ENCODE measurements at places on chromosomes 11 and 22. TPM values are rescaled to one million over a fixed set of nuclear protein-coding genes. Genes with fewer than 3 reads are reported as not detected.

Gene MAPK1
- 105 TPM for total RNA-seq

Gene OR6M1
- not detected for total RNA-seq

Gene TOLLIP
- 36.8 TPM for total RNA-seq

Gene EHF
- total RNA-seq = 0.33 TPM

DNA sequence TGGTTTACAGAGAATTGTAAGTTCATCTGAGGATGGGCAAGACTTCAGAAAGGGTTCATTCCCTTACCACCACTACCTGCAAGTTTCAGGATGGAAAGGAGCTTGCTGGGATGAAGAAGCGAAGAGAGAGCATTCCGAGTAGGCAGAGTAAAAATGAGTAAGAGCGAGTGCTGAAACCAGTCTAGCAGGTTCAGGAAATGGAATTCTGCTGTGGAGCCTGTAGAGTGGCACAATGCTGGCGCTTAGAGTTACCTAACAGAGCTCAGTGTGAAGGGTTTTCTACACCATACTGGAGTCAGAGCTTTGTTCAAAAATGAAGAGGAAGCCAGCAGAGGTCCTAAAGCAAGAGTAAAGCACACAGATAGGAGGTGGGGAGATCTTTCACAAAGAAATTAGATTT, 179.2 kb upstream of the ZC3H12C start:
- DNase-seq = no peak

DNA sequence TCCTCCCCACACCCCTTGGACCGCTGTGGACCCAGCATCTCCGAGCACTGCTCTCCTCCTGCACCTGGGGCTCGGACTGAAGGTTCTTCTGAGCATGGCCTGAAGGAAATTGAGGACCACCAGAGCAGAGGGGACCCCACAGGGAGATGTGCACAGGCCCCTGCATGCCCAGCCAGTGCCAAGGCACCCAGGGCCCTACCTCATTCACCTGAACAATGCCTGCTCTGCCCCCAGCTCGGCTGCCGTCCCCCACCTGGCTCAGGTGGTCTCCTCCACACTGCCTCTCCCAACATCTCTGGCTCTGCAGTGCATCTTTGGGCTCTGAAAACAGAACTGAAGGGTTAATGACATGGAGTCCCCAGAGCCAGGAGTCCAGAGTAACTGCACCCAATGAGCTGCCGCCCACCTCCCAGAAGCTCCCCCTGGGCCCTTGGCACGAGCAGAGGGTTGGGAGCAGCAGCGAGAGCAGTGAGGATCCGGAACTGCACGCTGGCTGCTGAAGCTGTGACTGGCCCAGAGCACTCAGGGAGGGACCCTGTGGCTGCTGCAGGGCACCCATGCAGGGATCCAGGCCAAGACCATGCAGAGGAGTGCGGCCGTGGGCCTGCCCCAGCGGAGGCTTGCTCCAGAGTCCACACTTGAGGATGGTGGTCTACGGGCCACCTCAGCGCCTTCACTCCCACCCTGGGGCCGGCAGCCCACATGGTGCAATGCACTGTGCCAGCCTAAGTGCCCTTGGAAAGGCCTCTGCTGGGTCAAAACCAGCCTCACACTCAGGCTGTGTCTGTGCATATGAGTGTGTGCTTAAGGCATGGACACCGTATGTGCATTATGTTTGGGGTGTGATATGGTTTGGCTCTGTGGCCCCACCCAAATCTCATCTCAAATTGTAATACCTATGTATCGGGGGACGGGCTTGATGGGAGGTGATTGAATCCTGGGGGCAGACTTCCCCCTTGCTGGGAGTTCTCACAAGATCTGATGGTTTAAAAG, 686.1 kb downstream of the TBC1D22A start:
- no peak for DNase-seq

- no peak for DNase-seq
These were observed 24.3 kb downstream of the GLYATL1 start for GRCh38 chr11:58963551-58964104.

DNA sequence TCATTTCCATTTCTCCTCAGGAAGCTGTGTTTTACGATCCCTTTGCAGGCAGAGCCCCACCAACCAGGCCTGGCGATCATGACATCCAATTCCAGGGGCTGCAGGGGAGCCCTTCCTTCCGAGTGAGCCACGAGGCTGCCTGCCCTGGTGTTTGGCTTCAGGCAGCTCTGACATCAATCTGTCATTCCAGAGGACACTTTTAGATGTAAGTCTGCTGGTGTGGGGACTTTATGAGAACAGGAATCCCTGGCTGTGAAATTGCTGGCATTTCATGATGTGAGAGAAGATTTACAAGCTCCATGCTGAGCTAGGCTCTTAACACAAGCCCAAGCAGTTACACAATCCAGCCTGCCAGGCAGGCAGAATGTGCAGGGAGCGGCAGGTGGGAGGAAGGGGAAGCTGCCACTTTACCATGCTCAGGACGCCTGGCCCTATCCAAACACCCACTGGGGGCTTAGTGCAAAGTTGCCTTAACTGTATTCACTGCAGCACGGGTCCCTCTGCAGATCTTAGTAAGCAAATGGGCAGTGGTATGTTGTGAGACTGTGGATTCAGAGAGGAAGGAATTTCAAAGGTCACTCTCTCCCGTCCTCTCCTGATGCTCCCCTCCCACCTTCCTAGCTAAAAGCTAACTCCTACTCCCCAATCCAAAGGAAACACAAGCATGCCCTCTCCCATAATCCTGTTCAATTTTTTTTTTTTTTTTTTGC, 43.4 kb upstream of the MICAL2 start:
- no peak for DNase-seq

- no peak for DNase-seq
These were observed 354.9 kb downstream of the TMEM135 start for GRCh38 chr11:87392665-87393064.

DNA sequence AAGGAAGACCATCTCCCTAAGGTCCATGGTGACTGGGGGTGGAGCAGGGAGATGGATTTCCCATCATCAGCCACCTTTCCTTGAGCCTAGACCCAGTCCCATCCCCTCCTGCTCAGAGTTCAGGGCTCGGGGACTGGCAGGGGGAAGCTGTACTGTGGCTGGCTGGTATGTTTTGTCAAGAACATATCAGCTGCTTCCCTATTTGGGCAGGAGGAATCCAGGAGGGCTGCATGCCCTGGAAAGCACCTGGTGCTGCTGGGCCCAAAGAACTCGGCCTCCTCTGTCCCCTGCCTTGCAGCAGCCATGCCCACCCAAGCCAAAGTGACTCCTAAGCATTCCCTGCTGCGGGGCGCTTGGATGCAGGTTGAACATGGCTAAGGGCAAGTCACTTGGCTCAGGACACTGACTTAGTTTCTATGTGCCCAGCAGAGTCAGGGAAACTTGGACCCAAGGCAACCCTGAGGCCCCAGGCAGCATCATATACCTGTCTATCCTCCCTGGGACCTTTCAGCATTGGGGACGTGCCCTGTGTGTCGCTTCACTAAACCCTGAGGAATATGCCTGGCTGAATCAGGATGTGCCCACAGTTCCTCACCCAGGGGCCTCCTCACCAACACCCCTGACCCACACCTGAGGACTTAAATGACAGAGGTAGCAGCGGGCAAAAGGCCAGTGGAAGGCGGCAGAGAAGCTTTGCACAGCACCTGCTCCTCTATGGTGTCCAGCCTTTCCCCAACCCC, 43.1 kb downstream of the BUD13 start:
- DNase-seq = no peak

- no peak for DNase-seq
These were observed 8.2 kb downstream of the SUSD2 start for GRCh38 chr22:24189249-24190158.

DNA sequence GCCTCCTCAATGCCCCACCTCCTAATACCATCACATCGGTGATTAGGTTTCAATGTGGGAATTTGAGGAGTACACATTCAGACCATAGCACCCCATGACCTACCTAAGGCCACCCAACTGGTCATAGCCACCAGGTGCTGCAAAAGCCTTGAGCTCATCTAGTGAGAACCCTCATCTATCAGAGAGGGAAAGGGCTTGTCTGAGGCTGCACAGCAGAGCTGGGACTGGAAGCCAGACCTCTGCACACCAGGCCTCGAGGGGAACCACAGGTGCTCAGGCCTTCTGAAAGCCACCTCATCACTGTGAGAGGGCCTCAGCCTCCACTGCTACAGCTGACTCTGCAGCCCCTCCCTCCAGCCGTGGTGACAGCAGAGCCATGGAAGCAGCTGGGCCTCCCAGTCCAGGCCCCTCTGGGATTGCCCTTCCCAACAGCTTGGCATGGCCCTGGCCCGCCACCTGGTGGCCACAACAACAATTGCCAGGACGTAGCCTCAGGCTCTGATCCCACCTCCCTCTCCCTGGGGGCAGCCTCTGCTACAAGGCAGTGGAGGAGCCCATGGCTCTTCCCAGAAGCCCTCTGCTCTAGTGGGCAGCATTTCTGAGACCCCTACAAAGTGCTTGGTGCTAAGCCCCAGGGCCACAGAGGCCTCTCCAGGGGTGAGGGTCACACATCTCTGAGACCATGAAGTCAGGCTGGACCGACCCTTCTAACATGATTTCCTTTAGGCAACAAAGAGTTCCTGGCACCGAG, 41.0 kb upstream of the PRDM11 start:
- no peak for DNase-seq

- peak; percentile 92 for DNase-seq
These were observed 884 bp downstream of the IL10RA start for GRCh38 chr11:117986981-117987574.

DNA sequence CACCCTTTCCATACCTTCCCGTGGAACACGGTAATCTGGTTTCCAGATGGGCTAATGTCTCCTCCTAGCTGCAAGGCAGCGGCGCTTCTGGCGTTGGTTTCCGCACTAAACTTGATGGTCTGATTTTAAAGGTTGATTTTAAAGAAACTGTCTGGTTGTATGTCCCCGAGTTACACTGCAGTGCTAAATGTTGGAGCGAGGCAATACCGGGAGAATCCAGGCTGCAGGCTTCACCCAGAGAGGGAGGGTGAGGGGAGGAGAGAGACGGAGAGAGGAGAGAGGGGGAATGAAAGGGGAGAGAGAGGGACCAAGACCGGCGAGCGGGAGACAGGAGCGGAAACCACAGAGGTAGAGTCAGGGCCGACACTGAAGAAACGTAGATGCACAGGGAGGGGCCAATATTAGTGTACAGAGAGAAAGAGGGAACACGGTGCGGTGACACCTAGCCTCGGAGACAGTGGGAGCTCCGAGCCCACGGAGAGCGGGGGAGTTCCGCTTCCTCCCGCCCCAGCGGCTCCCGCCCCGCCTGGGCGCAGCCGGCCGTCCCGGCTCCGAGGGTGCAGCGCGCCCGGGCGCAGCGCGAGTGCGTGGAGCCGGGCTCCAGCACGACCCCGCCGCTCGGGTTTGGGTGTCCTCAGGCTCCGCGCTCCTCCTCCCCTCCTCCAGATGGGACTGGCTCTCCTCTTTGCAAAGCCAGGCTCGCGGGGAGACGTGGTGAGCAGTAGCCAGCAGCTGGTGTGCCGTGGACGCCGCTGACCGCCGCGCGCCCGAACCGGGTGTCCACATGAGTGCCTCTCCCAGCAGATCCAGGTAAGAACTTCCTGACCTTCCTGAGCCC, 71.9 kb upstream of the GRAMD1B start:
- DNase-seq = peak; percentile 34

GRCh38 chr22:48501231-48501750, 1326.4 kb downstream of the BRD1 start:
- no peak for DNase-seq

- DNase-seq = no peak
These were observed 35.2 kb upstream of the PRODH start for GRCh38 chr22:18971321-18971751.

GRCh38 chr11:100981196-100981824, 148.3 kb downstream of the PGR start:
- no peak for DNase-seq

- DNase-seq = no peak
These were observed 14.3 kb upstream of the BCL9L start for GRCh38 chr11:118939953-118940598.

DNA sequence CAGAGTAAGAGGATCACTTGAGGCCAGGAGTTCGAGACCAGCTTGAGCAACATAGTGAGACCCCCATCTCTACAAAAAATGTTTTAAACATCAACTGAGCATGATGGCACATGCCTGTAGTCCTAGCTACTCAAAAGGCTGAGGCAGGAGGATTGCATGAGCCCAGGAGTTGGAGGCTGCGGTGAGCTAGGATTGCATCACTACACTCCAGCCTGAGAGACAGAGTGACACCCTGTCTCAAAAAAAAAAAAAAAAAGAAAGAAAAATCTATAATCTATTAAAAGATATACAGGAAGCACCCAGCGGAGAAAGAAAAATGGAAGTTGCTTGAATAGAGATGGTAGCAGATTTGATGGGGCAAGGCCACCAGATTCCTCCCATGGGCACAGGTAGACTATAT, 61.8 kb downstream of the FAM83F start:
- no peak for DNase-seq

DNA sequence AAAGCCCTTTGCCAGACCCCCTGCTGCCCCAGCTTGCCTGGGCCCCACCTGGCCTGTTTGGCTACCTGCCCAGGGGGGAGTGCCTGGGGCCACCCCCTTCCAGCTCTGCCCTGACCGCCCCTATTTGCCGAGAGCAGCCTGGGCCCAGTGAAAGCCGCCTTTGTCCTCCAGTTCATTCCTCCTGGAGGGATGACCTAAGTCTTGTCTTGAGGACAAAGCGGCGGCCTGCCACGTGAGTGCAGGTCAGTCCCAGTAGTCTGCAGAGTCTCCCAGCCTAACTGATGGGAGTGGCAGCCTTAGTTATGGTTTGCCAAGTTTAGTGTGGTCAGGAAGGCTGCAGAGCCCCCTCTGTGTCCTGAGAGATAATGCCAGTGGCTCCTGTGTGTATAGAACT, 115.9 kb upstream of the CRYBB3 start:
- no peak for DNase-seq

DNA sequence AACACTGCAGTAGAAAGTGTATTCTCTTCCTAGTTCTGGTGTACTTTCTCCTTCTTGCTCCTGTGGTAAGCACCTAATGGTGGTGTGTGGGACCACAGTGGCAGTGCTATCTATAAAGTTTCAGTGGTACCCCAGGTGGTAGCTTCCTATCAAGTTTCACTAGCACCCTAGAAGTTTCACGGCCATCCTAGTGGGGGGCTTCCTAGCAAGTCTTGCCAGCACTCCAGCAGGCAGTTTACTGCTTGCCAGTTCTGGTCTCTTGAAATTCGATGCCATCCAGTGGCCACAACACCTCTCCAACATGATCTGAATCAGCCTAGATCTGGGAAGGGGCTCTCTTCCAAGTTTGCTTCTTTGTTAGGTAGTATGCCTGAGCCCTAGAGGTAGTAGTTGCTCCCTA, 229.6 kb downstream of the SWAP70 start:
- DNase-seq = no peak

- no peak for DNase-seq
These were observed 375.9 kb downstream of the GUCY1A2 start for GRCh38 chr11:106642331-106642730.

GRCh38 chr11:93840981-93841380, 9.4 kb downstream of the VSTM5 start:
- no peak for DNase-seq

Data from GM12878 (cell line).